ENCODE measurements at places on chromosomes 1 and 21.

- no peak for DNase-seq
These were observed 12.8 kb upstream of the KAZN start for GRCh38 chr1:14585728-14586127.

DNA sequence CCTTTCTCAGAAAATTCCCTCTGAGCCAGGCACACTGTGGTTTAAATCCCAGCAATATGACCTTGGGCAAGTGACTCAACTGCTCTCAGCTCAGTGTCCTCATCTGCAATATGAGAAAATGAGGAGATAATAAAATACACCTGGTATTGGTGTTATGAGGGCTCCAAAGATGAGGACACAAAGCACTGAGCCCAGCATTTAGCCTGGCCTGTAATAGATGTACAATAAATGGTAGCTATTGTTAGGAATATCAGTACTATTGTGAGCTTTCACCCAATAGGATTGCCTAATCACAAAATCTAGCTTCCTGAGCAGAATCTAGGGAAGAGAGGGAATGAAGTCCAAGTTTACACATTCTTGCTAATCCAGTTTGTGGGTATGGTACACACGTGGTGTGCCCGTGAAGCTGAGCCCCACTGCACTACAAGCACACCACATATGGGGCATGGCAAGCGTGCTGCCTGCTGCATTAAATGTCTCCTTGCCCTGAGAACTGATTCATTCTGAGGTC, 24.3 kb upstream of the SLC30A1 start:
- DNase-seq, result no peak

GRCh38 chr1:150061632-150062101, 5.9 kb upstream of the VPS45 start:
- DNase-seq, result no peak

GRCh38 chr1:209265301-209265700, 318.2 kb upstream of the CAMK1G start:
- DNase-seq, result no peak

- DNase-seq, result no peak
These were observed 35.4 kb downstream of the MIA3 start for GRCh38 chr1:222653178-222653827.

GRCh38 chr1:3277011-3277471, 177.4 kb upstream of the ARHGEF16 start:
- DNase-seq, result no peak

- DNase-seq, result no peak
These were observed 1423.1 kb downstream of the AMY1C start for GRCh38 chr1:105172788-105173187.

DNA sequence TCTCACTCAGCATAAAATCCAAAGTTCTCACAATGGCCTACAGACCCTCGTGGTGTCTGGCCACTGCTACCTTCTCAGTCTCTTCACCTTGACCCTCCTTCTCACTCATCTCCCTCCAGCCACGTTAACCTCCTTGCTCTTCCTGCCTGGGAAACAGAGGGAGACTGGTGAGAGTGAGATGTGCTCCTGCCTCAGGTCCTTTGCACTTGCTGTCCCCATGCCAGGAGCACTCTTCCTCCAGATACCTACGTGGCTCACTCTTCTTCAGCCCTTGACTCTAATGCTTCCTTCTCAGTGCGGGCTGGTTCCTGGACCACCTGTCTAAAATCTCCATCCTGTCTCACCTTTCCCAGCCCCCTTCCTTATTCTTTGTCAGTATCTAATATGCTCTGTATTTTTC, 24.7 kb downstream of the TRIM62 start:
- no peak for DNase-seq

- no peak for DNase-seq
These were observed 33.3 kb downstream of the LAMB3 start for GRCh38 chr1:209618756-209619420.

GRCh38 chr21:28537371-28538079, 455.2 kb downstream of the LTN1 start:
- DNase-seq, result no peak

DNA sequence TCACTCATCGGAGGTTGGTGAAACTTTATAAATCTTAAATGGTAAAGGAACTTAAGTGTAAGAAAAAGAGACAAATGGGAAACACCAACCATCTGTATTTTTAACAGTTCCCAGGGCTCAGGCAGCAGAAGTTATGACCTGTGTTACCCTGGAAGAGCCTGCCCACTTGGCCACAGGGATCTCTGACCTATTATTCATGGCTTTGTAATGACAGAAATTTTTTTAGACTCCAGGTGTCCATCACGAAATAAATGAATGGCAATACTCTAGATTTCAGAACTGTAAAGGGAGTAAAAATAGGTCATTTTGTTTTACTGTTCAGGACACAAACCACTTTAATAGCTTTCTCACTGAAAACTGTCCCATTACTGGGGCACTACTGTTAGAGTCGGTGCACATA, 389.8 kb downstream of the VAV3 start:
- DNase-seq, result no peak

DNA sequence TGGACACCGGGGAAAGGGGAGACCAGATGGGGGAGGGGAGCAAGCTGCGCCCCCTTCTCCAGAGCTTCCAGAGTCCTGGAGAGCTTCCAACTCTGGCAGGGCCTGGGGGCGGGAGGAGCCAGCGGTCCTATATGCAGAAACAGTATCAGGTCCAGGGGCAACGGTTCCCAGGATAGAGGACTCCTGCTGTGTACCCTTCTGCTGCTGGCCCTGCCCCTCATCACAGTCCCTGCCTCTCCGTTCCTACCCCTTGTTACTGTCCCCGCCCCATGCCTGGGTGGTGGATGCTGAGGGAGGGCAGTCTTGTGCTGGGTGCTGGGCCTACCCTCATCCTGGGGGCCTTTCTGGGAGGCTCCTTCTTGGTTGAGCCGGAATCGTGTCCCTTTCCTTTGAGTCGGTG, 19.2 kb upstream of the PEX10 start:
- no peak for DNase-seq

- no peak for DNase-seq
These were observed 184.0 kb downstream of the HUNK start for GRCh38 chr21:32056791-32057190.

GRCh38 chr1:27864264-27864895, 8.0 kb upstream of the THEMIS2 start:
- no peak for DNase-seq

GRCh38 chr1:2990376-2991115, 30.7 kb upstream of the ACTRT2 start:
- peak; percentile 6 for DNase-seq

GRCh38 chr1:157597959-157598667, at the start of gene FCRL4:
TSS of gene FCRL4 (minus strand) at chr1:157598085. CDS start at chr1:157597944, 141 bp downstream.
- no peak for DNase-seq

GRCh38 chr1:239786464-239786863, 305.2 kb upstream of the FMN2 start:
- DNase-seq, result no peak

DNA sequence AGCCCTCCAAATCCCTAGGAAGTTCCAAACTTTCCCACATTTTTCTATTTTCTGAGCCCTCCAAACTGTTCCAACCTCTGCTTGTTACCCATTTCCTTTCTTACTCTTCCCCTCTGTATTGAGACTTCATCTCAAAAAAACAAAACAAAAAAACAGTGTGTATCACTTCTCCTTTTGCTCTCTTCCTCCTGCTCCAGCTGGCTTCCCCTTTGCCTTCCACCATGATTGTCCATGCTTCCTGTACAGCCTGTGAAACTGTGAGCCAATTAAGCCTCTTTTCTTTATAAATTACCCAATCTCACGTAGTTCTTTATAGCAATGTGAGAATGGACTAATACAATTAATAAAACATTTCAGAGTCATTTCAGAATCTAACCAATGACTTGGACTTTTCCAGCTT, 69.6 kb upstream of the KRTAP19-8 start:
- no peak for DNase-seq

DNA sequence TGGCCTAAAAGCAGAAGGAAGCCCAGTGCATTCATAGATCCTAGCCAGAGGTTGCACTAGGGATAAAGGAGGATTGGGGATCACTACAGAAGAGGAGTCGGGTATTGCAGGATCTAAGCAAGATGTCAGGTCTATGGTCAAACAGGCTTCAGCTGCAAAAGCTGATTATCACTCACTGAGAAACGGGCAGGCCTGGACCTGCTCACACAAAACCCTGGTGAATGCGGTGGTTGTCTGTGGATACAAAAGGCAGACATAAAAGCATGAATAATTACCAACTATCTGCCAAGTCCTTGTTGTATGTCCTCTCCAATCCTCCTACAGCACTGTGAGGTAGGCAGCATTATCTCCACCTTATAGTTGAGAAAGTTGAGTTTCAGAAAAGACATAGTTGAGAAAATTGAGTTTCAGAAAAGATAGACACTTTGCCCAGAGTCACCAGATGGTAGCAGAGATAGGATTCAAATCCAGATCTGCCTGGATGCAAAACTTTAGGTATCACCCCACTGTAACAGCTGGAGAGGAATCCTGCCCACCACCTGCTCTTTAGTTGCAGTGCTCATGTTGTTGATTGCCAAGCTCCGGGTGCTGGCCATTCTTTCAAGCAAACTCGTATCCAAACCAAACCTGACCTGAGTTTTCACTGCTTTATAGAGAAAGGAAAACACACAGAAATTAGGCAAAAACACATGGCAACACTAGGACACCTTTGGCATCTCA, 49.6 kb upstream of the HOOK1 start:
- no peak for DNase-seq

DNA sequence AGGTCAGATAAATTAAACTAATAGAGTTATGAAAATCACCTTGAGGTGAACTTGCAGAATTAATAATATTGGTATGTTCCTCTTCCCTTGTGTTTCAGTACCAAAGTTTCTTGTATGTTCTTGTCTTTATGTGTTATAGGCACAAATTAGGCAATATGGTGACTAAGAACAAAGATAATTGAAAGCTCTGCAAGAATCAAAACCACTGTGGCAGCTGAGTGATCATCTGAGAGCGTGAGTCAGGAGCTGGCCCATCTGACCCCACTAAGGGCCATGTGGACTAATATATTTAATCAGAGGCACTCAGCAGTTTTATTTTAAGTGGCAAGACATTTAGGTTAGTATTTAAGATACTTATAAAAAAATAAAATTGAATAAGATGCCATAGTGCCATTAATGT, 12.8 kb upstream of the CASQ2 start:
- no peak for DNase-seq

DNA sequence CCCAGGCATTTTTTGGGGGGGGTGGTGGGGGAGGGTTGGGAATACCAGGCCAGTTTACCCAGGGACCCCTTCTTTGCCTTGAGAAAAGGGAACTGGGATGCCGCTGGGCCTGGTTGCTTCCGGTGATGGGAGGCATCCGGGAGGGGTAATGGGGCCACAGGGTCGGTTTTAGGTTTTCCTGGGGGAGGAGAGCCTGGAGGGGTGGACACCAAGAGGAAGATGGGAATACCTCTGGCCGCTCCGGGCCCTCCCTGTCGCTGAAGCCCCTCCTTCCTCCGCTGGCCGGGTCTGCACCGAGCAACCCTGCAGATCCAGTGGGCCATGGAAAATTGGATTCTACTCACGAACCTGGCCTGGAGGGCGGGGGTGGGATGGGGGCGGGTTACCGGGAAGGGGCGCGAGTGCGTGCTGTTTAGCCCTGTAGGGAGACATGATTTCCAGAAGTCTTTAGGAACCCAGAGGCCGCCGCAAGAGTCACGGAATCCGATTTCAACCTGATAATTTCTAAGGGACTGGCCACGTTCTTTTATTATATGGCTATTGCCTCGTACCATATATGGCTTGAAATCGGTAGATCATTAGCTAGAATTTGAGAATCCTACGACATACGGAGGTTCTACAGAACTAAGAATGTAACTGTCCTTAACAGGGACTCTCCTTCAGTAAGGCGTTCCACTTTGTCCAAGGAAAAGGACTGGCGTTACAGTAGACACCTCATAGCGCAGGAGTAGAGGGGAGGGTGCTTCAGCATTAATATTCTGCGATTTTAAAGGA, 749 bp downstream of the AKIRIN1 start:
- DNase-seq, result no peak

- no peak for DNase-seq
These were observed 143.2 kb downstream of the KCTD3 start for GRCh38 chr1:215710036-215710898.

GRCh38 chr1:20551945-20552727, at the start of gene FAM43B:
TSS of gene FAM43B (plus strand) at chr1:20552573. CDS start at chr1:20552974, 401 bp downstream.
- no peak for DNase-seq

- DNase-seq, result no peak
These were observed 1548.6 kb upstream of the B3GALT2 start for GRCh38 chr1:194734970-194735369.

DNA sequence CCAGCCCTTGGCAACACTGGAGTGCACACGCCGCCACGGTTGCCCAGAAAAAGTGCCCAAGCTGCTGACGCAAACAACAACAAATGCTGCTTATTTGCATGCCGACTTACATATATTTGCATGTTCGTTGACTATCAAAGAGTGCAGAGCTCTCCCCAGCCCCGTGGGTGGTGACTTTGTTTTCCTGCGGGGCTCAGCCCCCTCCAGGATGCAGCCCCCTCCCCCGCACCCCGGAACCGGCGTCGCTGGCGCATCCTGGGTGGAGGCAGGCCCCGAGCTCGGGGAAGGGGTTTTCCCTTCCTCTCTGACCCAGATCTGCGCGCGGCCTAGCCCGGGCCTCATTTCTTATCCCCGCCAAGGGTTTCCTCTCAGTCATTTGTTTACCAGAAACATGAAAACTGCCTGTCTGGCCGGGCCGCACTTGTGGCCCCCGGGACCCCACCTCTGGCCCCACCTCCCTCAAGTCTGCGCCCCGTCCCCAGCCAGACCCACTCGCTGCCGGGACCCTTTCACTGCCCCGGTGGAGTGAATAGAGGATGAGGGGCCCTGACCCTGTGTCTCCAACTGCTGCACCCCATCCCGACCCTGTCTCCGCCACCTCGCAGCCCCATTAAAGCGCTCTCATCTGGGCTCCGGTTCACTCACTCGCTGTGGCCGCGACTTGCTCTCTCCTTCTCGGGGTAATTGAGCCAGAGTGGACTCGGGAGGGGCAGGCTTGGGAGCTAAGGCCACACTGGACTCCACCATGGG, 5.5 kb downstream of the TNFRSF25 start:
- peak; percentile 91 for DNase-seq

DNA sequence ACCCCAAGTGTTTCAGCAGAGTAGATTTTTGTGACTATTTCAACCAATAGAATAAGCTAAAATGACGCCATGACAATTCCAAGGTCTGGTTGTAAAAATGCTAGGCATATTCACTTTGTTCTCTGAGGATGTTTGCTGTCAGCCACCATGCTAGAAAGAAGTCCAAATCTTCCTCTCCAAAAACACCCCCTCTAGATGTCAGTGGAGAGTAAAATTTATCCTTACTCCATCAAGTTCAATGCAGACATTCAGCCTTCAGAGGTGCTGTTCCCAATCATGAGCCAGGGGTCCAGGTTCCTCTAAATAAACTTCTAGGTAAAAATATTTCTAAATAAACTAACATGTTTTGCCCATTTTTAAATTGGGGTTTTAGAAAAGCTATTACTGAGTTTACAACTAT, 395.4 kb upstream of the ADAMTS5 start:
- no peak for DNase-seq

GRCh38 chr1:150578272-150579109, 919 bp downstream of the MCL1 start:
- DNase-seq, result peak; percentile 47

GRCh38 chr1:202376247-202376646, 27.7 kb downstream of the PPP1R12B start:
- DNase-seq, result no peak

- DNase-seq, result no peak
These were observed 1.3 kb upstream of the DNAJC16 start for GRCh38 chr1:15525050-15526020.
